ENCODE measurements at places on chromosomes 16 and 17.

GRCh38 chr17:48181653-48182052 lies 74.1 kb downstream of the SNX11 start:
- no peak for DNase-seq

- no peak for DNase-seq
These were observed 75.0 kb downstream of the USP22 start for GRCh38 chr17:20967776-20968175.

DNA sequence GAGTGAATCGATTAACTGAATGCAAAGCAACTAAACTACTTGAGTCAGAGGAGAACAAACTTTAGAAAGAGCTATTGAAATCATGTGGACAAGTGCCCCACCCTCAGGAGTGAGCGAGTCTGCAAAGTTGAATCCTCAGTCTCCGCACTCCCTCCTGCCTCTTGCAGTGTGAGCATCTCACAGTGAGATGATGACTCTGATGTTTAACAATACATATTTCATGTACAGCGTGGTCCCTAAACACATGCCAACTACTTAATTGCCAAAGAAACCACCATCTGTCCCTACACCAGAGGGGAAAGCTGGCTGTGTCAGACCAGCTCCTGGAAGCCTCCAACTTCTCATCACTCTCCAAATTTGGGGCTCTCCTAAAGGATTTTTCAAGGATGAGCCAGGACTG lies 31.2 kb downstream of the PIMREG start:
- DNase-seq, result no peak

- no peak for DNase-seq
These were observed 74.1 kb downstream of the CCDC182 start for GRCh38 chr17:57670769-57671569.

DNA sequence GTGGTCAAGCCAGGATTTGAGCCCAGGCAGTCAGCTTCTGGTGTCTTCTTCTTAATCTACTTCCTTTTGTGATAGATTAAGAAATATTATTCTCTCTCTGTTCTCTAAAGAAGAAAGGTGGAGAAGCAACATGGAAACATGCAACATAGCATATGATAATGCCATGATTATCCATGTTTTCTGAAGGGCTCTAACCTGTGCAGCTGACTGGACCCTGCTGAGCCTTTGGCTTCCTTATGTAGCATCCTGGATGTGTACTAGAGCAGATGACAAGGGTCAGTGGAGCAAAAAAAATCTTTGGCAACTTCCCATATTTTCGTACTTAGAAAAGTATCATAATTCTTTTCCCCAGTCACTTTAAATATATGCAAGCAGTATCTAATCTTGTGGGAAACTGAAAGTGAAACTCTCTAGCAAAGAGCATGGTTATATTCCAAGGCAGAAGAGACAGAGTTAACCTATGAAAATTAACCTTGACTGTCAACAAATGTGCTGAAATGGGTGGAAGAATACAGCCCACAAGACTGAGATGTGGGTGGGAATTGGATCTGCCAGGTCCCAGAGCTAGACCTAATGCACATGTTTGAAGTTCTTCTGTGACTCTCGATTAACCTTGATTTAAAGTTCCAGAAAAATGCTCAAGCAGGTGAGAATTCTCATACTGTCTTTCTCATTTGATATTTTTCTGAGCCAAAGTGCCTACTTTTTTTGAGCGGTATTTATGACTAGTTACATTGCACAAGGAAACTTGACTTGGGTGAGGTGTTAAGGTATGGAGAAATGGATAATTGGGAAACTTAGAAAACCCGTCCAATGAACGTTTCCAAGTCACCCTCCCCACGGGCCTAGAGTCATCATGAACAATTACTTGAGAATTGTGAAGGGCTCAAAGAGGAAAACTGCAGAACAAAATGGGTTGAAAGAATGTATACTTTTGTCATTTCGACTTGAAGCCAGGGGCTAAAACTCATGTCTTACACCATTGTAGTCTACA lies 248.6 kb downstream of the FTO start:
- peak; percentile 17 for DNase-seq

DNA sequence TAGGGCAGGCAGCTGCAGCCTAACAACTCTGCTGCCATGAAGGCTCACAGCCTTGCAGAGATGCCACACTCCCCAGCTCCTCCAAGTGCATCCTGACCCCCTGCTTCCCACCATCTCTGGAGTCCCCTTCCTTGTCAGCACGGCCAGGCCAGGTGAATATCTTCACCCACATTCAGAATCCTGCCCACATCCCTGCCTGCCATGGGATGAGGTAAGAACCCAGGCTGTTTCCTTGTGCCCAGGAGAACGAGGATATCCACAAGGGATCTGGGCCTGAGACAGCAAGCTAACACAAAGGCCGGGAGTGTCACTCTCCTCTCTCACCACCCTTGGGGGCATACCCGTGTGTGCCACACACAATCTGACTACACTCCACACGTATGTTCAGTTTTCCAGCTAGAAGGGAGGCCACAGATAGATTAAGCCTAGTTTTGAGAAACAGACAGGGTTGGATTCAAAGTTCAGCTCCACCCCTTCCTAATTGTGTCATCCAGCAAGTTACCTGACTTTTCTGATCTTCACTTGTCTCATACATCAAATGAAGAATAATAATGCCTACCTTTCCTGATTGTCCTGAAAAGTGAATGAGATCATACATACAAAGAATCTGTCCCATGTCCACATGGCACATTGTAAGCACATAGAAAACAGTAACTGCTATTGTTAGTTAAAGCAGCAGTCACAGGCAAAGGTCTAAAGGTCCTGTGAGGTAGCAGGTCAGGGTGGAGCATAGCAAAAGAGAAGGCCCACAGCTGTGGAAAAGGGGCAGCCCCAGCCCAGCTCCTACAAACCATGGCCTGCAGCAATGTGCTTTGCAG lies 17.4 kb upstream of the SUPT4H1 start:
- DNase-seq, result no peak
